PC-9 (cell line): ENCODE measurements at places on chromosomes 4 and X. TPM values are rescaled to one million over a fixed set of nuclear protein-coding genes. Genes with fewer than 3 reads are reported as not detected.

DNA sequence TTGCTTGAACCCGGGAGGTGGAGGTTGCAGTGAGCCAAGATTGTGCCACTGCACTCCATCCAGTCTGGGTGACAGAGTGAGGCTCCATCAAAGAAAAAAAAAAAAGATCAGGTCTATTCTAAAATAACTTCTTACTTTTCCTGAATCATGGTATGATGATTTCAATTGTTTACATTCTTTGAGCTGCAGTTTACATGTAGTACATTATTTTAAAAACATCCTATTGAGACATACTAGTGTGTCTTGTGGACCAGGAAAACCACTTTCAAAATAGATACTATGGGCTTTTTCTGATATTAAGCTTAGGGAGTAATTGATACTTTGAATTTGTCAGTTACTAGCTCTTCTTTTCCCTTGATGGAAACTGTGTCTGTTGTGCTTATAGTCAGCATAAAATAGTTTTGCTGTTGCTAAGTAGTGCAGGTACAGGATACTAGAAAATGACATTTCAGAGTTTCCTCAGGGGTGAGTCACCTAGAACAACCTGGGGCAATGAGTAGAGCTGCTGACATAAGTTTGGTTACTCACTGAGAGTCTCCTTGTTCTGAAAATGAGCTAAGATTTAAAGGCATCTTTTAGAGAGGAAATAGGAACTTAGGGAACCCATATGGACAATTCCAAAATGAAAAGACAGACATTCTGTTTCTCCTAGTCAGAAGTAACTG lies 53.2 kb upstream of the C4orf54 start:
- no peaks in the 10 kb centered on the region for H3K27me3 ChIP-seq
- DNase-seq = peak; percentile 87
- no peaks in the 10 kb centered on the region for H3K36me3 ChIP-seq
- H3K4me3 ChIP-seq = no peak overlapping the region
- peak overlapping the region; percentile 65 for H3K27ac ChIP-seq
- peaks cover 24% of the 10 kb centered on the region for H3K4me1 ChIP-seq

DNA sequence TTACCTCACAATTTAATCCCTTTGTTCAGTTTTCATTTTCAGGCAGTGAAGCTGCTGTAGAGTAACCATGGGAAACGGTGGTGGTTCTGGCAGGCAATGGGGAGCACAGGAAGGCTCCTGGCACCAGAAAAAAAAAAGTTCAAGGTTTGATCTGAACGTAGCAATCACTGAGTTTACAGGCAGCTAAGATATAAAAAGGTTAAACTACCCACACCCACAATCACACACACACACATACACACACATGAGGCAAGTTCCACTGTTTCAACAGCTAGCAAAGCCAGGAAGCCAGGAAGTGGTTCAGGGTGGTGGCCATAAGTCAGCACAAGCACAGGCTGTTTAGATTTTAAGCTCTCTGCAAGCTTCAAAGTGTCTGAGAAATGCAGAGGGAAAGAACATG lies at the start of gene SULT1B1:
TSS of gene SULT1B1 (minus strand) at position 166 of the 400 bp plus-strand sequence. CDS start 5,403 bp downstream, outside the sequence.
- no peak for DNase-seq
- no peak within 1 kb of the TSS for H3K4me3 ChIP-seq
- H3K4me1 ChIP-seq = no peaks in the 10 kb centered on the region
- H3K27me3 ChIP-seq = no peaks in the 10 kb centered on the region
- no peak within 1 kb of the TSS for H3K27ac ChIP-seq
- H3K36me3 ChIP-seq = no peaks in the 10 kb centered on the region

- H3K4me1 ChIP-seq = no peaks in the 10 kb centered on the region
- H3K4me3 ChIP-seq = no peak overlapping the region
- no peak overlapping the region for H3K27ac ChIP-seq
These were observed 48.2 kb downstream of the ATOH1 start for GRCh38 chr4:93876754-93877153.

GPR119 gene
- not detected in 2 replicates for total RNA-seq

PAGE2B gene
- not detected in 2 replicates for total RNA-seq

VMA21 gene
- 36.8 and 58.4 TPM in 2 replicates for total RNA-seq
